NCI-H1694 treated with DMSO at 0.1 percent for 48 hours (cell line): ENCODE measurements at places on chromosomes 11 and 22.

GRCh38 chr11:11450744-11451362 lies 97.8 kb upstream of the CSNK2A3 start:
- DNase-seq: no peak

GRCh38 chr22:26236991-26237390 lies 67.7 kb downstream of the SEZ6L start:
- DNase-seq: no peak

- DNase-seq: no peak
Measured at GRCh38 chr11:66809592-66809991, 33.6 kb upstream of the RCE1 start.

GRCh38 chr11:123839131-123839530 lies 33.0 kb upstream of the OR6M1 start:
- DNase-seq: no peak

- DNase-seq: no peak
Measured at GRCh38 chr22:37379085-37379484, 48.2 kb downstream of the ELFN2 start.
